Fibroblast of upper back skin (primary cell): ENCODE measurements at places on chromosomes 6 and 20.
A peak's percentile ranks its signal among the peaks of the same experiment; 100 is the strongest.

- DNase-seq, result no peak
Measured at GRCh38 chr6:68726337-68726736, 91.3 kb downstream of the ADGRB3 start.

GRCh38 chr20:8571611-8572010 lies 439.5 kb downstream of the PLCB1 start:
- no peak for DNase-seq

DNA sequence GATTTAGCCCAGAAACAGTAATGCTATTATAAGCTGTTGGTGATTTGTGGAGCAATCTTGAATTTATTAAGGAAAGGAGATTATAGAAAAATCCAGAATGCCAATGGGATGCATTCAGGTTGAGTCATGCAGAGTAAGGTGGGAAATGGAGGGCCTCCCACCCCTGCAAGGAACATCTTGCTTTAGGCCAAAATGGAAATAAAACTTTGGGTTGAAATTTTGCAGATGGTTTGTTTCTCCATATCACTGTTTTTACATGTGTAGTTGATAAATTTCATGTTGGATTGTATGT lies 152.4 kb downstream of the BCAS1 start:
- DNase-seq, result no peak

DNA sequence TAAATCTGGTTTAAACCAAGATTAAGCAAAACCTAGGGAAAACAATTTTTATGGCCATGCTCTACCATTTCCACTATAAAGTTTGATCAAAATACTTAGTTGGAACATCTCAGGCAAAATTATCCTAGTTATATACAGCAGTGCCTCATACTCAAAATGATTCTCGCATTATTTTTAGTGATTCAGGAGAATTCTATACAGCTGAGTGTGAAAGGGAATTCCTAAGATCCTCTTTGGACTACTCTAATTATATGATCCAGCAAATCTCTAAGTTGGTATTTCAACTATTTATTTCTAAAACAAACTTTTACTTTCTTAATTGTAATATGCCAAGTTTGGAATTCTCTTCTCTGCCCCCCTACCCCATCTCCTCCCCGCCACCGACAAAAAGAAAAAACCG lies 8.6 kb downstream of the DTNBP1 start:
- no peak for DNase-seq

GRCh38 chr20:45735552-45735951 lies 13.4 kb downstream of the SPINT4 start:
- DNase-seq, result no peak

DNA sequence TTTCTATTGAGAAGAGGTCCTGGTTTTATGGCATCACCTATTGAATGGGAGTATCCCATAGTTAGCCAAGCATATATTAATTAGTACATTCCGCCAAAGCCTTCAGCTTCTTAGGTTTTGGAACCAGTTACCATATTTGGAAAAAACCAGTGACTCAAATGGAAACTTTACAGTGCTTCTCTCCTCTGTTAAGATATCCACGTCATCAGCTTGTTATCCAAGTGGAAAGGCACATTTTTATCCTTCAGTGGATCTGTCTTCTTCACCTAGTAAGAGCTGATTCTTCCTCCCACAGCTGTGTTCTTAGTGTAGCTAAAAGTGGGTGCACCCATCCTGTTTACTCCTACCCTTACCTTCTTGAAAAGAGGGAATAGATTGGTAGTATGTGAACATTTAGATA lies 34.5 kb downstream of the TPD52L1 start:
- peak; percentile 48 for DNase-seq

- DNase-seq, result no peak
Measured at GRCh38 chr6:80523531-80523997, 417.1 kb downstream of the BCKDHB start.

- no peak for DNase-seq
Measured at GRCh38 chr6:11668455-11668854, 110.1 kb downstream of the ADTRP start.

- DNase-seq, result no peak
Measured at GRCh38 chr20:17955302-17955701, 13.3 kb downstream of the SNX5 start.

- DNase-seq, result no peak
Measured at GRCh38 chr6:42152024-42152423, 9.6 kb upstream of the C6orf132 start.

DNA sequence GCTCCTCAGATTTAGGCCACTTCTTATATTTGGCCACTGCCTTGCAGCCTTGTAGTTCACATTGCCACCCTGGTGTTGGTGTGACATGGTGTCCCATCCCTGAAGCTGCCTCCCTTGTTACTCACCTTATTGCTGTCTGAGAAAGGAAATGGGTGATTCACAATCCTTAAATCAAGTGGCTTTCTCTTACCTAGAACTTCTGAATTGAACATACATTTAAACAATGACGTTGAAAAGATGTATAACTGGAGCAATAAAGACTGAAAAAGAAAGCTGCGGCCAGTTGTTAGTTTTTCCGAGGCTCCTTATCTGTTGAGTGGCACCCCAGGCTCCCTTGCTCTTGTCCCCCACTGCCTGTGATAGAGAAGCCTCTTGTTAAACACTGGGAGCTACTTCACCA lies 28.8 kb upstream of the GNRH2 start:
- DNase-seq, result no peak

DNA sequence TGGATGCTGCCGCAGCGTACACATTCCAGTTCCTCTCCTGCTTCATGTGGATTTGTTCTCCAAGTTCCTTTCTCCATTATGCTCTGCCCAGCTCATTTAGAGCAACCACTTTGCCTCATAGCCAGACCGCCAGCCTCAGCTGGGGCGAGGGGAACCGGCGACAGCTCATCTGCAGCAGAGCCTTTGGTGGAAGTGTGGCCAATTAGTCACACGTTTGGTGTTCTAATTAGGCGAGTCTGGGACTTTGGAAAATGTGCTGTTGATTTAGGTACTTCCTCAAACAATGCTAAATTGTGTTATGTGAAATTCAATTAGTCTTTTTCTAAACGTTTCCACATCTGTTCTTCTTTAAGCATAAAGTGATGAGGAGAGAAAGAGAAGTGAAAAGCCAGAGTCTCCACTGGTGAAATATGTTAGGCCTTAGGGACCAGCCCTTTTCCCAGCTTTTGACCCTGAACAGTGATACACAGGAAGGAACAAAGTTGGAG lies 217.9 kb downstream of the TBX18 start:
- DNase-seq, result peak; percentile 85

- DNase-seq, result peak; percentile 75
Measured at GRCh38 chr20:9200196-9200595, 131.3 kb downstream of the PLCB4 start.

- DNase-seq, result peak; percentile 40
Measured at GRCh38 chr6:89144354-89144906, 1.4 kb upstream of the PM20D2 start.

DNA sequence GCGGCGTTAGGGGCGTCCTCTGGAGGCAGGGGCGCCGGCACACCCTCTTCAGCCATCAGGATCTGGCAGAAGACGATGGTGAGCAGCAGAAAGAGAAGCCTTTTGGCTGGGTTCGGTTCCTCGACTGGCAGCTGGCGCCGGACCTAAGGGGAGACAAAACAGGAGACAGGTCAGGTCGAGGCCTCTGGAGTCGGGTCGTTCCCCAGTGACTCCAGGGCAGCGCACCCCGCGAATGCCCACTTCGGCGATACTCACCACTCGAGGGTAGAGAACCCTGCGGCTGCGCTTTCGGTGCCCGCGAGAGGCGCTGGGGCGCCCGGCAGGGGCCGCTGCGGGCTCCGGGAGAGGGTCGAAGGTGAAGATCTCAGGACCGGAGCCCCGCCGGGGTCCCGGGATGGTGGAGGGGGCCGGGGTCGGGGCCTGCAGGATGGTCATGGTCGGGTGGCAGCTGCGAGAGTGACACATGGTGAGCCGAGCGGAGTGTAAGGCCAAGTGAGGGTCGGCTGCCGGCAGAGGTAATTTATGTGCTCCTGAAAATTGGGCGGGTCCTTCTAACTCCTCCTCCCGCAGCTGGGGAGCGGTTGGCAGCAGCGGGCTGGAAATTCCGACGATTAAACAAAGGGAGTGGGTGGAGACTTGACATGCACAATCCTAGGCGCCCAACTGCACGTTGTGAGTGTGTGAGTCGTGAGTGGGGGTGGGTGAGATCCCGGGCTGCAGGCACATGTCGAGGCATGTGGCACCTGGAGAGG lies at the start of gene IER3:
IER3 (minus strand) TSS at position 494 of the 752 bp plus-strand sequence; CDS start at position 465, 29 bp downstream.
- DNase-seq, result peak; percentile 95

DNA sequence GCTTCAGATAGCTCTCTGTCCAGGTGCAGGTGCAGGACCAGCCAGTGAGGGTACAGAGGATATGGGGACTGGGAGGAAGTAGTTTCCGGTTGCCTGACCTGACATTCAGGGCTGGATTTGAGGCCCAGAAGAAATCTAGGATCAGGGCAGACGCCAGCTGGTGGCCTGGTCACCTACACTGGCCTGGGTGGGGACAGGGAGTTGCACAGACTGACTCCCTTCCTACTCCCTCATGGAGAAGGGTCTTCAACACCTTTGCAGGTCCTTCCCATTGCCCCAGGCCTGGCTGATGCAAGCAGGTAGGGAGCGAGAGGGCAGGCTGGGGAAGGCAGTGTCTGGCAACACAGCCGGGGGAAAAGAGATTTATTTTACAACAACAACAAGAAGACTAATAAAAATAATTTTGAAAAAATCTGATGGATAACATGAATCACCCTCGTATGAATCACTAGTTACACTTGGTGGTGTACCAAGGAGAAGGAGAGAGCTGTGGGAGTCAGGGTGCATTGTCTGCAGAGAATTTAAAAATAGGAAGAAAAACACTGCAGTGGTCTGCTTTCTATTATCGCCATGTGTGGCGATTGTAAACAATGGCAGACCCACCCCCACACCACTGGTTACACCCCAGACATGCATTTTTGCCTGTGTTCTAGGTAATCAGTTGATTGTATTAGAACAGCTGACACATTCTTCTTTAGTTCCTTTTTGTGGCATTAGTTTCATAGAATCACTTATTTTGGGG lies 62.3 kb upstream of the SNX9 start:
- DNase-seq, result peak; percentile 88

GRCh38 chr20:3749087-3749688 lies 16.7 kb downstream of the HSPA12B start:
- no peak for DNase-seq

DNA sequence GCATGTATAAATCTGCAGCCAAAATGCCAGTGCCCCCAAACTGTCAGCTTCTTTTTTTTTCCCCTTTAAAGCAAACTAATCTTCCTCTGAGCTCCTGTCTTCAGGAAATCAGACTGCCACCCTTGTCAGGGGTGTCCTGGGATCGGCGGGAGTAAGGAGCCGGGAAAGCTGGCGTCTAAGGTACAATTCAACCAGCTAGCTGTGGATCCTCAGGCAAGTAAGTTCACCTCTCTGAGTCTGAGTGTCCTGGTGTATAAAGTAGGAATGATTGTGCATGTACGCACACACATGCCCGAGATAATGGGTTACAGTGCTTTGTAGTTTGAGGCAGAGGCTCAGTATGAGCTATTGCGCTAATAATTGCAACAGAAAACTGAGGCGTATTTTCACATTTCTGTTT lies 98.3 kb downstream of the ANKRD60 start:
- no peak for DNase-seq

- DNase-seq, result no peak
Measured at GRCh38 chr20:46229478-46230105, 78.7 kb downstream of the CDH22 start.

- peak; percentile 60 for DNase-seq
Measured at GRCh38 chr20:11966186-11966585, 48.5 kb downstream of the BTBD3 start.

DNA sequence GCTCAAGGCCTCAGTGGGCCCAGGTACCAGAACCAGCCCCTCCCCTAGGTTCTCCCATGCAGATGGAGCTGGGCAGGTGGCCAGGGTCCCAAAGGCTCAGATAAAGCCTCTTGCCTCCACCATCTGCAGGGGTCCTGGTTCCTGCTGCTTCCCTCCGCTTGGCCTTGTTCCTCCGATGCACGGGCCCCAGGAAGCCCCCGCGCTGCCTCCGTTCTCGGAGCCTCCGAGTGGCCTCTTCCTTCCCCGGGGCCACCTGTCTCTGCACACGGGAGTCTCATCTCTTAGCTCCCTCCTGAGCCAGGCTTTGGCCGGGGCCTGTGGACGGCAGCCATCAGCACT lies 1.9 kb upstream of the PTK6 start:
- no peak for DNase-seq

DNA sequence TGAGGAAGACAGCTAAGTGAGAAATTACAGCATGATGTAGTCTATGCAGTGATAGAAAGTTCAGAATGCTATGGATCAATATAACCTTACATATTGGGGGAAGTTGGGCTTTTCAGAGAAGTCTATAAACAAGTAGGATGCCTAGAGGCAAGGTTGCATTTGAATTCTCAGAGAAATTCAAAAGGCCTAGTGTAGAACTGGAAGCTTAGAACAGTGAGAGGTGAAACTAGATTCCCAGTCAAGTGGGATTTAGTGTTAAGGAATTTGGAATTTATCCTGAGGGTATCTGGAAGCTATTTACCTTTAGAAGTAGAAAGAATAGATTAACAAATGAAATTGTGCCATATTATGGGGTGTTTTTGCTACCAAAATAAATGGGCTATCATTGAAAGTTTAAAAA lies 4.3 kb downstream of the CENPW start:
- no peak for DNase-seq

DNA sequence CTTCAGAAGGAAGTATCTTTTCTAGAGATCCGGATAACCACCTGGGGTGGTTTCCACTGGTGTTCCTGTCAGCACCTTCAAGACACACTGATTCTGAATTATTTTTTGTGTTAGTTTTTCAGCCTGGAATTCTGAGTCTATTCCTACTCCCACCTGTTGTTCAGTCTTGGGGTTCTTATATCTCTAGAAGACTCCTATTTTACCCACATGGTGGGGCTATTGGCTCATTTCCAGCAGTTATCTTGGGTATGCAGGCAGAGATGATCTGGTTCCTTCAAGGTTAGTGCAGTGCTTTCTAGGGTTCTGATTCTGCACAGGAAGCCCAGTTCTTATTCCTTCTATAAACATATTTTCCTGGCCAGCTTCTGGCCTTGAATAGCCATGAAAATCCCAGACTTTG lies 175.6 kb upstream of the PDE7B start:
- DNase-seq, result peak; percentile 58

GRCh38 chr6:140427842-140428241 lies 1053.4 kb upstream of the CITED2 start:
- DNase-seq, result no peak

- DNase-seq, result no peak
Measured at GRCh38 chr6:15798533-15799255, 135.9 kb upstream of the DTNBP1 start.

DNA sequence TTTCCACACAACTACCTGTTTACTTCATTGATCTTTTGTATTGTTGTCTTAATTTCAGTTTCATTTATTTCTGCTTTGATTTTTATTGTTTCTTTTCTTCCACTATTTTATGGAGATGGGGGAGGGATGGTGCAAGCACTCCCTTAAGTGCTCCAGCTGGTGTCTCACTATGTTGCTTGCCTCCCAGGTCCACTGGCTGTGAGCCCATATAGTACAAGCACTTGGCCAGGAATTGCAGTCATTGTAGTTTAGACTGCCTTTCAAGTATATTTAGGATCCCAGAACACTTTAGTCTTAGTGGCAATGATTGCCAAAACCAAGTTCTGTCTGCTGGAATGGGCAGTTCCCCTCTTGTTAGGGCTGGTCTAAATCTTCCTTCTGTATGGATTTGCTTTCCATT lies 34.9 kb upstream of the MAN1A1 start:
- peak; percentile 27 for DNase-seq

GRCh38 chr20:44501448-44501847 lies 20.4 kb downstream of the SERINC3 start:
- peak; percentile 49 for DNase-seq
